Urinary bladder (tissue), 4 donors: ENCODE measurements at places on chromosomes 12 and 14. TPM values are rescaled to one million over a fixed set of nuclear protein-coding genes. Genes with fewer than 3 reads are reported as not detected.

Gene GLIPR1L1
- not detected for total RNA-seq

DNA sequence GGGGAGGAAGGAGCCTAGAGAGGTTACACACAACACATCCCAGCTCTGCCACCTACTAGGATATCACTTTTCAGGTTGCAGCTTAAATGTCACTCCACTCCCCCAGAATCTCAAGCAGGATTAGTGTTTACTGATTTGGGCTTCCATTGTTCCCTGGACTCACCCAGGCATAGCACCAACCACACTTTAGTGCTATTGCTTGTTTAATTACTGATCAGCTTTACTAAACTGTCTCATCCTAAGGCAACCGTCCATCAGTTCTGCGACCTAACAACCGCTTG lies 6.1 kb upstream of the KRT18 start:
- no peak for DNase-seq

DNA sequence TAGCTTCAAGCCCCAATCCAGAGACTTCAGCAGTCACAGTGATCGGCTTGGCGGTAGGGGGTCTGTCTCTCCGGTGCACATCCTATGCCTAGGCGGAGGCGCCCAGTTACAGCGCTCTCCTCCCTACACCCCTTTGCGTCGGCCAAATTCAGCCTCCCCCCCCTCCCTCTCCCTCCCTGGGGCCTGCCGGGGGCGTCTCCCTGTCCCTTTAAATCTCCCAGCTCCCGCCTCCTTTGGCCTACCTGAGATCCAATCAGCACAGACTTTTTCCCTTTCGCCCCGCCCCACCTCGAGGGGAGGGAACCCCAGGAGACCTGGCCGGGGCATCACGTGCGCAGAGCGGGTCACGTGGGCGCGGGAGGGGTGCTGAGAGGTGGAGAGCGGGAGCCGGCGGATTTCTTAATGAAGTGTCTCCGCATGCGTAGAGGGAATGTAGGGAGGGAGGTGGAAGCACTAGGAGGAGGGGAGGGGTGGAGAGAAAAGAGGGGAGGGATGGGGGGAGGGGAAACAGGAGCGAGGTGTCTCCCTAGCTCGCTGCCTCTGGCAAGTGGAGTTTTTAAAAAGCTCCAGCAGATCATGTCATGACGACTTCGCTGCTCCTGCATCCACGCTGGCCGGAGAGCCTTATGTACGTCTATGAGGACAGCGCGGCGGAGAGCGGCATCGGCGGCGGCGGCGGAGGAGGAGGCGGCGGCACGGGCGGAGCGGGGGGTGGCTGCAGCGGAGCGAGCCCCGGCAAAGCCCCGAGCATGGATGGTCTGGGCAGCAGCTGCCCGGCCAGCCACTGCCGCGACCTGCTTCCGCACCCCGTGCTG lies at the start of gene HOXC13:
Gene HOXC13 (plus strand): TSS at position 506 of the 815 bp plus-strand sequence. CDS start 76 bp downstream, at position 582.
- peak; percentile 78 for DNase-seq

Gene SRRM4
- total RNA-seq = 0.42 TPM

DNA sequence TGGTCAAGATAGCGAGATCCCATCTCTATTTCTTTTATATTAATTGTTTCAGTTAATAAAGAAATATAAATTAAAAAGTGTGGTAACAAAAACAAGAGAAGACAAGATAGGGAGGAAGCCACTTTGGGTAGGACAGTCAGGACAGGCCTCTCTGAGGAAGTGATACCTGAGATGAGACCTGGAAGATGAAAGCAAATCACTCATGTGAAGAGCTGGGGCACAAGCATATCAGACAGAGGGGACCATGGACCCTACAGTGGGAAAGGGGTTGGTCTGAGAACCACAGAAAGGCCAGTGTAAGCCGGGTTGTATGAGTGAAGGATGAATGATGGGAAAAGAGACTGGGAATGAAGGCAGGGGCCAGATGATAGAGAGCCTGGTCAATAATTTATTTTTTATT lies 1.8 kb upstream of the MED6 start:
- DNase-seq = no peak

- no peak for DNase-seq
These were observed 200.9 kb upstream of the CAND1 start for GRCh38 chr12:67068204-67068731.

DNA sequence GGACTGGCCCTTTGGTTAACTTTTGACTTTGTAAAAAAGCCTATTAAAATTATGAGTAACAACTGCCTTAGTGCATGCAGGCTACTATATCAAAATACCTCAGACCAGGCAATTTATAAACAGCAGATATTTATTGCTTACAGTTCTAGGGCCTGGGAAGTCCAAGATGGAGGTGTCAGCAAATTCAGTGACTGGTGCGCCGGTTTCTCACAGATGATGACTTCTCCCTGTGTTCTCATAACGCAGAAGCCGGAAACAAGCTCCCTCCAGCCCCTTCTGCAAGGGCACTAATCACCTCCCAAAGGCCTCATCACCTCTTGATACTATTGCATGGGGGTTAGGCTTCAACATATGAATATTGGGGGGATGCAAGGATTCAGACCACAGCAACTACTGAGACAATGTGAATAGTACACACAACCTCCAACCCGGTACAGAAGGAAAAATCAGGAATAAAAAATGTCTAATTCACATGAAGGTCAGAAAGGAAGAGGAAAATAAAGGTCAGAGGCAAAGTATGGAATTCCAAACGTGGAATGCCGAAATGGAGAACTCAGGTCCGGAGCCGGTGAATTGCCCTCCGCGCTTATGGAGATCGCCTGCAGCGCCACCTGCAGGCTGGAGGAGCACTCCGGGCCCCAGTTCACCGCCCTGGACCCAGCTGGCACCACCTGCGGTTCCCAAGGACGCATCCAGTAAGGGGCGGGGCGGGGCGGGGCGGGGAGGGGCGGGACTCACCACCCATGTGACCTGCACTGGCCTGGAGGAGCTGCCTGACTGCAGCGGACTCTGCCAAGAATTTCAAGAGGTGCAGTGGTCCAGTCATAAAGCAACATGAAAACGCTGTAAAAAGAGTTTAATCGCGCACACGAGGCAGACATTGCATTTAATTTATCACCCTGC lies 203.4 kb downstream of the KIF26A start:
- DNase-seq = no peak

Gene POU6F1
- 4.3 TPM for total RNA-seq

- DNase-seq = no peak
These were observed 56.2 kb downstream of the CRADD start for GRCh38 chr12:93733358-93733757.

Gene OTX2
- not detected for total RNA-seq

Gene KRT71
- total RNA-seq = not detected

DNA sequence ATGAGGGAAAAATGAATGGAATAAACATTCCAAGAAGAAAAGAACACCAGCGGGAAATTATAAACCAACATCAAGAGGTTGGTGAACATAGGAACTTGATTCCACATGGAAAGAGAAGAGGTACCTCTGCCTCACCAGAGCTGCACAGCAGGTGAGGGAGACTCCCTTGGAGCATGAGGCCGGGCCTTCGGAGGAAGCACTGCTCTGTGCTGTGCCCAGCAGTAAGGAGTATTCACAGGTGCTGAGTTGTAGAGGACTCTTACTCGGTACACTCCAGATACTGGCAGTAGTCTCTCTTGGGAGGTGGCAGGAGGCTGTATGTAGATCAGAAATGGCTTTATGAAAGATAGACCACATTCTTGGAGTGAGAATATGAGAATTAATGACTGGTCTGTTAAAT lies 76.0 kb downstream of the NPAS3 start:
- DNase-seq = no peak

GRCh38 chr12:122371475-122372045 lies 50.9 kb downstream of the CLIP1 start:
- no peak for DNase-seq
